ENCODE measurements at places on chromosomes 13 and 19.

GRCh38 chr13:113805431-113806103 lies 46.5 kb downstream of the TMEM255B start:
- no peak for DNase-seq

- no peak for DNase-seq
These were observed 535 bp downstream of the BSG start for GRCh38 chr19:572743-573518.

DNA sequence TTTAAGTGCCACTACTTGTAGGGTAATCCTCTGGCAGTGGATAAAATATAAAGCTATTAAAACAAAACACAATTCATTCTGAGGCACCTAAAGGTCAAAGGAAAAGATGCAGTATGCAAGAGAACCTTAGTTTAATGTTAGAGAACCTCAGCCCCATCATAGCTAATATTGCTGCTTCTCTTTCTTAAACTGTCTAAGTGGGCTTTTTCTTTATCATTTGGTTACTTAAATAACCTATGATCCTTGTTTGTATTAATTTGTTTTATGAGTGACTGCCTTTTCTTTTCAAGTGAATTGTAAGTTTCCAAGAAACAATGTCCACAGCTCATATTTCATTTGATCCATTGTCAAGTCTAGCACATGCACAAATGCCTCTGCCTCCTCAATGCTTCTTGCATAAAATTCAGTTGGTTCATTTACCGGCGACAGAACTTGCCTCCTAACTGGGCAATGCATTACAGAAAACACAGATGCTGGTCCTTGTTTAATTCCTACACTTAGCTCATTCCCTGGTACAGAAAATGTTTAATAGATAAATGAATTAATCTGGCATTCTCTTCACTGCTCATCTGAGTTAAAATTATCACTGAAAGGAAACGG lies 1049.8 kb downstream of the OLFM4 start:
- no peak for DNase-seq

DNA sequence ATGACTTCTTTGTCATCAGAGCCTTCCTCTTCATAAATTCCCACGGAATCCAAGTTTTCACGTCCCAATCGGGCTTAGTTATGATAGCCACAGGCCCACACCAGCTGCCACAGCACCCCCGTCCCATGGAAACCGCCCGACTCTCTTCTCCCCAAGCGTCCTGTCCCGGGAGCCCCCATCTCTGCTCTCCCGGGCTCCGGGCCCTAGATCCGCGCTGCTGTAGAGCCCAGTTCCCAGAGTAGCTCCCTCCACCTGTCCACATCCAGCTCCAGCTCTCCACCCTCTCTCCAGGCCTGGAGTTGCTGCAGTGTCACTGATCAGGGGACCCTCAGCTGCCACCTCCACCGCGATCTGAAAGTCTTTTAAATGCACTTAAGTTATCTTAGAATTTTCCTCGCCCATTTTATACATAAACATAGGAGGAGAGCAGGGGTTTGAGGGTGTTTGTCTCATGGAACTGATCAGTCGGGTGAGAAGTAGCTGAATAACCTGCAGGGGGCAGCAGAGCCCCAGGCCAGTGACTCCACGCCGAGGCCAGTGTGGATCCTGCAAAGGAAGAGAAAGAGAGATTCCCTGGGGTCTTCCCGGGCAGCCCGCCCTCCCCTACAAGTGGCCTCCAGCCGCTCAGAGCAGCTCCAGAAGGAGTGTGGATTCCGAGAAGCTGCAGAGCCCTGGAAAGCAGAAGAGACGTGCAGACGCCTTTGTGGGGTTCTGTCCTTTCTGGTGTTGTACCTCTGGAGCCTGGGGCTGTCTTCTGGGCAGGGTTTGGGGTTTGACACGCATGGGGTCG lies 1.1 kb upstream of the ZNF763 start:
- DNase-seq: peak; percentile 70

DNA sequence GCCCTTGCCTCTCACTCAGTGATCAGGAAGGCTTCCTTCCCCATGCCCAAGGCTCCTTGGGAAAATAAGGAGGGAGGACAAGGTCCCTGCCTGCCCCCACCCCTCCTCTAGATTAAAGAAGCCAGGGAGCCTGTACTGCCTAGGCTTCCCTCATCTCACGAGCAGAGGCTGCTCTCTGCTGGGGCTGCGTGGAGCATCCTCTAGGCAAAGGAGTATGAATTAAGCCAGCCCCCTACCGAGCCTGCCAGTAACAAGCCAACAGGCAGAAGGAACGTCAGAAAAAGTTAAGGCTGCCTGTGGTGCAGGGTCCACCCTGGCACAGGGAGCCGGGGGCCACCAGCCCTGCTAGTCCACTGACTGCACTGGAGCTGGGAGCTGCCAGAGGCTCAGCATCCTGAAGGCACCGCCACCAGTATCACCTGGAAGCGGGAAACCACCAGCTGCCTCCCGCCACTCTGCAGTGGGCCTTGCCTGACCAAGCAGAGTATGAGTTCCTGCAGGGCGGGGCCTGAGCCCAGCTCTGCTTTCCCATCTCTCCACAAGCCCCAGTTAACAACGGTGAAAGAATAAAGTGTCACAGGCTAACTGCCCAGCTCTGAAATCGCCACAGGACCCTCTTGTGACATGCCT lies 6.8 kb downstream of the NAPA start:
- DNase-seq: no peak

- no peak for DNase-seq
These were observed 5.5 kb downstream of the DPP9 start for GRCh38 chr19:4717966-4718701.

DNA sequence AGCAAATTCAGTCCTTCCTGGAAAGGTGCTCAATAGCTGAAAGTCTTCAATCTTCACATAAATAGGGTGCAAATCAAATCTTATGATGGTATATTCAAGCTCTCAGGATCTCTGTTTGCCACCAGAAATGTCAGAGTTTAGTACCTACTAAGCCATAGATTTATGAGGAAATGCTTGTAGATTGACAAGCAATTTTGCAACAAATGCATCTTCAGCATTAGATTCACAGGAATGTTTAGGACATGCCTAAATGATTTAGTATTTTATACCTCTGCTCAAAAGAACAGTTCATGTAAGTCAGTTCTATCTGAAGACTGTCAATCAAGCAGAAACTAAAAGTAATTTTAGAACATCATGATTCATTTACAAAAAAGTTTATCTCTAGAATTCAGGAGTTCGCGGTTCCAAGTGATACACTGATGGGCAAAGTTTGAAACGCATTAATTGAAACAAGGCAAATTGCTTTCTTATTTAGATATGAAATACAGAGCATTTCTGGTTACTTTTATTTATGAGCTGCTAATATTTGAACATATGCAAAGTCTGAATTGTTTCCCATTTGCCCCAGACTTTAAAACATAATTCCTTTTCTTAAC lies 65.7 kb downstream of the DACH1 start:
- no peak for DNase-seq

GRCh38 chr13:29081036-29081435 lies 260.9 kb downstream of the MTUS2 start:
- DNase-seq: no peak
